ENCODE measurements at places on chromosomes 4 and X.

DNA sequence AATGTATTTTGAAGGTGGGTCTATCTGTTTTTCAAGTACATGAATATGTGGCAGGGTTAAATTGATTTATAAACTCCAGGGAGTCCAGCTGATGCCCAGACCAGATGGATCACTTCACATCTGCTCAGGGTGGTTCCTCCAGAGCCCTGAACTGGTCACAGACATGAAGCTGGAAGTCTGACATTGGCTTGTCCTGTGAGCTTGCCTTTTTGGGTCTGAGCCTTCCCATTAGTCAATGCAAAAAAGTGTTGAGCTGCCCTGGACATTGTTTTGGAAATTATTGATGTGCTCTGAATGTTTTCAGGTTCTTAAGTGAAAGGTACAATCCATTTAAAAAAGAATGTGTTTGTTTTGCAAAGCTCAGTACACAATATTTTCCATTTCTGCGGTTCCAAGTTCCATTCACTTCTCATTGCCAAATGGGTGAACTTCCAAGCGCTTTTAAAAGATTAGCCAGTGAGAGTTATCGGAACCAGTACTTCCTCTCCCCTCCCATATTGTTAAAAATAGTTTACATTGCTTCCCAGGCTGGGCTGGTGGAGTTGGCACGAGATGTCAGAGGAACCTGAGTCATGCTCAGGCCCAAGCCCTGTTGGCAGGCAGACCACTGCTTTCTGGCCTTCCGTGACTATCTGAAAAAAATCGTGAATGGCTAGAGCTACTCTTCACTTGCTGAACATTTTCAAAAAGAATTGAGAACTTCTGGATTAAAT is 52.1 kb downstream of the PDGFRA start:
- DNase-seq, result no peak

DNA sequence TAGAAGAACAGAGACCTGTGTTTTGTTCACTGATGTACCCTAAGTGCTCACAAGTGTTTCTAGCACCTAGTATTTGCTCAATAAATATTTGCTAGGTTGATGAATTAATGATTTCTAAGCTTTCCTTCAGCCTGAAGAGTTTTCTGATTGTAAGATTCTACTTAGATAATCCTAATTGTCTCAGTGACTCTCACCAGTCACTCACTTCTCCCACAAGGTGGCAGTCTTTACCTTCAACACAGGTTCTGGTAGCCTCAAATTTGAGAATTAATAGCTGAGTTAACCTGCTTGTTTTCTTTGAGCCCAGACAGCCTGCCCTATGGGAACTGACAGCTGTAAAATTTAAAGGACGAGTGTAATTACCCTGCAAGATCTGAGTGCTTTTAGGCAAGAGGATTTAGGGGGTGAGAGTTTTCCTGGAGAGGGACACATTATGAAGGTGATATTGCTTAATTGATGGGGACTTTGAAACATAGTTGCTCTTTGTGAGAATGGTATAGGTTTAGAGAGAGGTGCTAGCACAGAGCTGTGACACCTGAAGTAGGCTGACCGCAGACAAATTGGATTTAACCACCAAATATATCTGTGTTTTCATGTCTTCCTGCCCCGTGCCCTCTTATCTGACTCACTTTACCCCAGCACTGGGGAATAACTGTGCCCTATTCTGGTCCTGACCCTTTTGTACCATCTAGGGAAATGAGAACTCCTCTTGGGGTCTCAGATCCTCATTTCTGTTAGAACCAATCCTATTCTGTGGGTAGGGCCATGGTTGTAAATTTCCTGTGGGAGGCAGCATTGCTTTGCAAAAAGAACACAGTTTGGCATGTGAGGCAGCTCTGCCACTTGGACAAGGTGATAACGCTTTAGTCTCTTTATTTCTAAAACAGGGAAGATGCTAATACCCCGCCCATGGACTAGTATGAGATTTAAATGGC is 27.7 kb downstream of the CD38 start:
- DNase-seq, result peak; percentile 68

- DNase-seq, result no peak
Observed at GRCh38 chrX:138939038-138939437, 227.5 kb upstream of the FGF13 start.

DNA sequence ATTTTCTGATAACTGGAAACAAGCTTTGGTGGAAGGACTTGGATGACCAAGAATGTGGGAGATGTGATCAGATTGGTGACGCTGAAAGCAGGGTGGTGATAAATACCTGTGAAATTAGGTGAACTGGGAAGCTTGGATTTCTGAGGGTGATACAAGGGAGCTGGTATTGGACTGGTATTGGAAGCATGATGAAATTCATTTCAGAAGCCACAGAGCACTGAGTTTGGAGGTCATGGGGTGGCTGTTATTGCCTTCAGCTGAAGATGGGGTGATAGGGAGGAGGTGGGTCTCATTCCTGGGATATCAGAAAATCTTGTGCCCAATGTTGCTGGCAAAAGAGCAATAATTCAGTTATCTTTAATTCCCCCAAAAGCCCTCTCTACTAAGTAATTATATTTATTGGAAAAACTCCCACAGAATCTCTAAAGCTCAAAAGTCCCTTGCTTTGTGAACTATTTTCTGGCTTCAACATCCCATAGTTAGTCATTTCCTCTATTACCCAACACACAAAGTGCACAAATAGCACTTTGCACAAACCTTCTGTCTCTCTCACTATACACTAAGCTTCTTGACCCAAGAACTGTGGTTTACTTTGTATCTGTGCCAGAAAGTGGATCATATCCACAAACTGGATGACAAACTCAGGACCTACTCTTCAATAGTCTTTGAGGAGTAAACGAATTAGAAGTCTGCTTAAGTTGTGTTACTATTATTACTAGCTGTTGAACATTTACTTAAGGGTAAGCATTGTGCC is 23.1 kb upstream of the CAMK2D start:
- no peak for DNase-seq

- DNase-seq, result no peak
Observed at GRCh38 chr4:16791460-16791859, 107.0 kb downstream of the LDB2 start.

GRCh38 chr4:145791988-145792387 is 112.0 kb downstream of the C4orf51 start:
- no peak for DNase-seq

- DNase-seq, result no peak
Observed at GRCh38 chrX:49284212-49284611, 14.6 kb downstream of the PPP1R3F start.

- DNase-seq, result no peak
Observed at GRCh38 chr4:8607603-8608481, 15.3 kb downstream of the CPZ start.

- DNase-seq, result no peak
Observed at GRCh38 chr4:123825596-123826291, 429.1 kb downstream of the SPRY1 start.

DNA sequence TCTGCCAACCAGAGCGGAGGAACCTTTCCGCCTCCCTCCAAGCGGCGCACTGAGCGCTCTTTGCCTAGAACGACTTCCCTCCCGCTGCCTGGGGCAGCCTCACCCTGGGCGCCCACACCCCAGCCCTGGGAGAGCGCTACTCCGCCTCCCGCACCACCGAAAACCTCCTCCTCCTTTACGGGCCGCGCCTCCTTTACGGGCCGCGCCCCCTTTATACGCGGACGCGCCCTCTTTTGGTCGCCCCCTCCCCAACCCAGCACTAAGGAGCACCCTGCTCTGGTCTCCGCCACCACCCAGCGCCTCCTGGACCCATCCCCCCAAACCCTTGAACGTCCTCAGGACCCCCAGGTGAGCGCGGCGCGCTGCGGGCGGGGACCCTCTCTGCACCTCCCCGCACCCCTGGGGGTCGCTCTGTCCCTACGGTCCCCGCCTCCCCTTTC is 586 bp upstream of the NSG1 start:
- DNase-seq, result no peak

GRCh38 chr4:86122404-86122803 is 237.4 kb downstream of the MAPK10 start:
- DNase-seq, result no peak

- no peak for DNase-seq
Observed at GRCh38 chr4:27763830-27764525, 903.3 kb downstream of the STIM2 start.

DNA sequence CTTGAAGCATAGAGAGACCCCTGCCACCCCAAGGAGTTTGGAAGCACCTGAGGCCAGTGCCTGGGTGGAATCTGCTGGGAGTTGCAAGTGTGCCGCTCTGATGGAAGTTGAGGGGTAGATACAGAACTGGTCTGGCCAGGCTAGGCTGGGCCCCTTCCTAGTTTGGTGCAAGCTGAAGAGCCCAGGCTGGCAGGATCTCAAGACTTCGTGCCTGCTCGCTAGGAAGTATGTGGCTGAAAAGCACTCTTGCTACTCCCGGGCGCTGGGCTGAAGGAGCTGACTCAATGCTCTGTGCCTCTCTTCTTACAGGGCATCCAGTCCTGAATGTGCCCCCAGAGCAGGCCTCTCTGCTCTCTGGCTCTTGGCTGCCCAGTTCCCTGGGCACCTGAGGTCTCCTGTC is 51.7 kb upstream of the PJA1 start:
- no peak for DNase-seq

GRCh38 chrX:40106676-40107290 is 9.0 kb upstream of the BCOR start:
- no peak for DNase-seq

- no peak for DNase-seq
Observed at GRCh38 chr4:129823105-129823504, 727.2 kb downstream of the C4orf33 start.

GRCh38 chr4:183142571-183143550 is 43.8 kb downstream of the WWC2 start:
- no peak for DNase-seq

DNA sequence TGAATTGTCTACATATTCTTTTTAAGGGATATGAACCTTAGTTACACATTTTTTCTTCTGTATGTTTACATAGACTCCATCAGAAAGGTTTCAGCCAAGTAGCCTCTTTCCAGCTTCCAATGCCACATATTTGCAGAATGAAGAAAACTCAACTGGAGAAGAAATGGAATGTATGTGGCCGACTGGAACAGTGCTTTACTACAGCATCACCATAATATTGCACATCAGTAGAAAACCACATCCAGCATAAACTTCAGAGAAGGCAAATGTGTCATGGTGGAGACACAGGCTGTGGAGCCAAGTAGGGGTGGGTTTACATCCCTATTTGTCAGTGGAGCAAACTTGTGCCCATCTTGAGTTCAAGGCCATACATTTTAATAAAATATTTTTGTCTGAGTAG is 204.8 kb upstream of the LDB2 start:
- DNase-seq, result no peak

DNA sequence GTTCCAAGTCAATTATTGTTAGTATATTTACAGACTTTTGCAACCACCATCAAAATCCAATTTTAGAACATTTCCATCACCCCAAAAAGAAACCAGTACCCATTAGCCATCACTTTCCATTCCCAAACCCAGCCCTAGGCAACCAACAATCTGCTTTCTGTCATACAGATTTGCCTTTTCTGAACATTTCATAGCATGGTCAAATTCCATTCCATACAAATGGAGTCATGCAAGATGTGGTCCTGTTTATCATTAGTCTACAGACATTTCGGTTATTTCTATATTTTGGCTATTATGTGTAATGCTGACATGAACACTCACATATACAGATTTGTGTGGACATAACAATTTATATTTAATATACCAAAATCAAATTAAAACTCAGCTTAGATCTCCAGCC is 508.7 kb downstream of the ZNF674 start:
- no peak for DNase-seq

DNA sequence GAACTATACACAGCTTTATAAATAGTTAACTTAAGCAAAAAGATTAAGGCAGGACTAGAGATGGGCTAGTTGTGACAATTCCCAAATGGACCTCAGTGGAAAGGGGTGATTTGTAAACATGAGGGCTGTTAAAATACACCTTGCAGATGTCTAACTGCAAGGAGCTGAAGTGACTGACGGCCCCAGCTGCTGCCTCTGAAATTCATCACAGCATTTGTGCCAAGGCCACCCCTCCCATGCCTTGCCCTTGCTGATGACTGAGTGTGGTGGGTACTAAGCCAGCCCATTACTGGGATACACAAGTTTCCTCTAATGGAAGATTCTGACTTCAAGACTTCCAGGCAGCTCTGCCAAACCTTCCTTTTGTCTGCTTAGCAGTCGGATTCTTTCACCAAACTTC is 23.7 kb upstream of the EGFL6 start:
- no peak for DNase-seq

DNA sequence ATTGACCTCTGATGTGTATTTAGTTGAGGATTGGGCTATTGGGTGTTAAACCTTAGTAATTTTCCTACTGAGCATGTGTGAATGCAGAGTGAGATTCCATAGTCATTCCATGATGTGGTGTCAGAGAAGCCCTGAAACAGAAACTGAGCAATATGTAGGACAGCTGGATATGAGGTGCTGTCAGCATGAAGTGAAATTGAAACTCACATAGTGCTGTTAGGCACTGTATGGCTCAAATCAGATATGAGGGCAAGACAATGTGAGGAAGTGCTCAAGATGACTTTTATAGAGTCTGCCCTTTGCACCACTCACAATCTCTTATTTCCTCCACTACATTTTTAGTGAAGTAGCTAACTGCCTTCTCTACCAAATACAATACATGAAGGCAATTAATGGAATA is 188.3 kb downstream of the SH3BGRL start:
- DNase-seq, result no peak

GRCh38 chrX:78643096-78643495 is 16.0 kb downstream of the RTL3 start:
- DNase-seq, result no peak

- no peak for DNase-seq
Observed at GRCh38 chr4:38601244-38601915, 62.6 kb upstream of the KLF3 start.

DNA sequence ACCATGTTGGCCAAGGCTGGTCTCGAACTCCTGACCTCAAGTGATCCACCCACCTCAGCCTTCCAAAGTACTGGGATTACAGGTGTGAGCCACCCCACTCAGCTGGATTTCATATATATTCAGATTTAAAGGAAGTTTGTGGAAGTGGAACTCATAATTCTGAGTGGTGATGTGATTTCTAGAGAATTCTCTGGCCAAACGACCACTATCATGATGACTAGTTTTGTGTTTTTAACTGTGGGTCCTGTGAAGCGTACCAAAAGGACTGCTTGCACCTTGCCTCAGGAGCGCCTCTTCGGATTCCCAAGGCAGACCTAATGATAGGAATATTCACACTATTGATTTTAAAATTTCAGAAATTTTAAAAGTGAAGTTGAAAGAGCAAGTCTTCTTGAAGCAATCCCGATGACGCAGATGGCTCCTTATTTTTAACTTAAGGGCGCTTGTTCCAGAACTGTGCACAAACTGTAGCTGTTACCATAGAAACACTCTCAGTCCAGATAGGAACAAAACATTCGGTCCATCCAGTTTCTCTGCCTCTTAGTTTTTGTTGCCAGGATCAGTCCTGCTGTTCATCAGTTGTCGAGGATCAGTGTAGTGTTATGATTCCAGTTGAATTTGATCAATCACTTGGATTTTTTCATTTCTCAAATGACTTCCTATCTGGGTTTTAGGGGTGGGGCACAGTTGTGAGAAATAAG is 51.7 kb upstream of the CLCN4 start:
- DNase-seq, result no peak

DNA sequence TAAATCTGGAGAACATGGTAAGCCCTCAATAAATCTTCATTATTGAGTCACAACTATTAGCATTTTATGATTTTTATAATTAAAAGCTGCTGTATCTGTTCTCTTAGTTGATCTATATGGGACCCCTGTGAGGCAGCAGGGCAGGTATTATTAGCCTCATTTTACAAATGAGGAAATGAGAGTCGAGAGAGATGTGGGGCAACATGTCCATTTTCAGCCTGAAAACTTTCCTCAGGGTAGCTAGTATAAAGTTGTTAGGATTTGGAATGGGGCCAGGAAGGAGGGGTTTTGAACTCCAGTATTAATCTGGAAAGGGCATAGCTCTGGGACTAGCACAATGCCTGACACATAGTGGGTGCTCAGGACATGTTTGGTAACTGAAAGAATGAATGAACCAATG is 191.7 kb upstream of the GPC4 start:
- no peak for DNase-seq

Measured in CD4-positive, alpha-beta T cell treated with Interferon alpha-2 for 1 hour (primary cell).